GM03348 (cell line): ENCODE measurements at places on chromosomes 2 and 18.

DNA sequence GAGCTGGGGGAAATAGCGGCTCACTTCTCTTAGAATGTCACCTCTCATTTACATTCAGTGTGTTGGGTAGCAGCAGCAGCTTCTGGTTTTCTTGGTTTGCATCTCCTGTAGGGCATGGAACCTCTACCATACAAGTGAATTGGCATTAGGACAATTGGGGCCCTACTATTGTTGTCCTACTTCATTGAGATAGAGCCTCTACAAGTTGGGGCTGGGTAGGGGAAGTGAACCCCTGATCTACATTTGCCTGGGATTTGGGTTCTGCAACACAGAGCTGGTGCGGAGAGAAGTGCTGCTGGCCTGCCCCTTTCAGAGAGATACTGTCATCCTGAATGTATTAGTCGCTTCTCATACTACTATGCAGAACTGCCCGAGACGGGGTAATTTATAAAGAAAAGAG lies 391.6 kb upstream of the HS6ST1 start:
- no peak for DNase-seq

DNA sequence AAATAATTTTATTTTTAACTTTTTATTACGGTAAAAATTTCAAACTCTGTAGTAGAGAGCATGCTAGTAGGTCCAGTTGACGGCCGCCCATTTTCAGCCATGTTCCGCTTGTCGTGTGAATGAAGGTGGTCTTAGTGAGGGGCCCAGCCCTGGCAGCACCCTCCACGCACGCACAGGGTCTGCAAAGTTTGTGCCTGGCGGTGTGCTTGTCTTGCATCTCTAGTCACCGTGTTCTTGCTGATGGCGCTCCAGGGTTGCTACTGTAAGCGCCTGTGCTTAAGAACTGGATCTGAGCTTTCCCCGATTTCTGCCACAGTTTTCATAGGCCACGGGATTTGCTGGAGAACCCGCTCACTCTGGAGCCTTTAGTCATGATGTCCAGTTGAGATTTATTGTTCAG lies 28.9 kb downstream of the LDLRAD4 start:
- DNase-seq, result no peak

DNA sequence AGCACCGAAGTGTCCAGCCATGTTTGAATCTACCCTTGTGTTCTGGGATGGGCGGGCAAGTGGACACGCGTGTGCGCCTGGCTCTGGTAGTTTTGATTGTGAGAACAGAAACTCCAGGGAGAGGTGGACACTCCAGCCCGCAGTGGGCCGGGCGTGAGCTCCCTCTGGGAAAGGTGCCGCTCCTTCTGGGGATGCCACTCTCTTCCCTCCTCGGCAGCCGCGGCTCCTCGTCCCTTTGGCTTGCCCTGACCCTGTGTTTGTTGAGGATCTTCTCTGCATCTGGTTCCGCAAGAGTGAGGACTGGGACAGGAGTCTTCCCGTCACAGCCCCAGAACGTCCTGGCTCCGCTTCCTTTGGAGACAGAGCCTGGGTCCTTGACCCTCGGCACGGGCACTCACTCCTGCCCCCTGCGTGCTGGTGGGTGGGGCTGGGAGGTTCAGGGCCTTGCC lies 1.3 kb downstream of the CTDP1 start:
- no peak for DNase-seq

DNA sequence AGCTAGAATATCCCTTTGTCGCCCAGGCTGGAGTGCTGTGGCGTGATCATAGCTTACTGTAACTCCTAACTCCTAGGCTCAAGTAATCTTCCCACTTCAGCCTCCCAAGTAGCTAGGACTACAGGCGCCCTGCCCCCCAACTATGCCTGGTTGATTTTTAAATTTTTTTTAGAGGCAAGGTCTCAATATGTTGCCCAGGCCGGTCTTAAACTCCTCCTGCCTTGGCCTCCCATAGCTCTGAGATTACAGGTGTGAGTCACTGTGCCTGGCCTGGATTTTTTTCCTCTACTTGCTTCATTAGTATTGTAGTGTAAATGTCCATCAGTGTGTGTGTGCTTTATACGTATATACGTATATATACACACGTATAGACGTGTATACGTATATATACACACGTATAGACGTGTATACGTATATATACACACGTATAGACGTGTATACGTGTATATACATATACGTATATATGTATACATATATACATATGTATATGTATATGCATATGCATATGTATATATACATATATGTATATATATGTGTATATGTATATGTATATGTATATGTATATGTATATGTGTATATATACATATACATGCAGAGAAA lies 124.4 kb downstream of the DIS3L2 start:
- no peak for DNase-seq

DNA sequence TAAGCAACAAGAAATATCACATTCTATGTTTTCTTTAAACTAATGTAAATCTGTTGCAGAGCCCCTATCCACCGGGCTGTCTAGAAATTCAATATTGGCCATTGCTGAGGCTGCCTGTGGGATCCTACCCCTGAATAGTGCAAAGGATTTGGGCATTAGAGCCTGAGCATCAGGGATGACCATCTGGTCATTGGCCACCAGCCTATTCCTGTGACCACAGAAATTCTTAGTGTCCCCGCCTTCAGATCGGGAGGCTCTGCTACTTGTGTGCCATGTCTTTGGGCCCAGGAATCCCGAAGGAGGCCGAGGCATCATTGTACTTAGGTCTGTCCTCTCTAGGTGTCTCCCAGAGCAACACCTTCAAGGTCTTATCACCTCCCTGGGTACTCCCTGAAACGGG lies 73.8 kb downstream of the HRH4 start:
- DNase-seq, result no peak

- no peak for DNase-seq
Measured at GRCh38 chr2:173467751-173468150, 113.1 kb downstream of the CDCA7 start.

GRCh38 chr2:118223992-118224894 lies 136.0 kb downstream of the INSIG2 start:
- DNase-seq, result peak; percentile 61

GRCh38 chr18:51123936-51124486 lies 73.5 kb downstream of the MEX3C start:
- DNase-seq, result no peak

DNA sequence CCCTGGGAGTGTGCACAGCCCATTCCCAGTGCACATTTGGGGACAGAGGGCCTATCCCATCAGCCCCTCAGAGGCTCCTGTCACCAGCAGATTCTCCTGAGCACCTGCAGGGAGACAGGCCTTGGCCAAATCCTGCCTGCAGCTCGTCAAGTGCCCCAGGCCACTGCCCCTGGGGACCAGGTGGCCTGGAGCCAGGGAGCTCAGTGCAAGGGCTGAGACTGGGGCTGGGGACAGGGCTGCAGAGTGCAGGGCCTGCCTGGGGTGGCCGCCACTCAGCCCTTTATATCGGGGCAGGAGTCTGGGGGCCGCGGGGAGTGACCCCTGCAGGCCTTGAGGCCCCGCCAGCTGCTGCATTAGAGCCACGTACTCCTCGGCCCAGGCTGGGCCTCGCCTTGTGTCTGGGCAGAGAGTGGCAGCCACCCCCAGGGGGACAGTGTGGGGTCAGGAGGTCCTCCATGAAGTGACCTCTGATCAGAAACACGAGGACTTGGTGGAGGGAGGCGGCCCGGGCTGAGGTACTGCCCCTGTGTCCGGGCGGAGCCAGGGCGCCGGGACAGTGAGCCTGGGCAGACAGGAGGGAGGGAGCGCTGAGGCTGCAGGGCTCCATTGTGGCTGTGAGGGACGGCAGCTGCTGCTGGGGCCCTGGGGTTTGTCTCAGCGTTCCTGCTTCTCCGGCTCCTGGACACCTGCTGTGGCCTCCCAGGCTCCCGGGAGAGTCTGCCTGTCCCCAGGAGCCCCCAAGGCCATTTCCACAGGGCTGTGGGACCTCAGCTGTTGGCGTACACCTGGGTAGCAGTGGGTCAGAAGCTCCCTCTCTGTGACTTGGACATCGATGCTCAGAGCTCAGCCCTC lies 24.2 kb downstream of the GPC1 start:
- no peak for DNase-seq

GRCh38 chr2:9488583-9489547 lies 14.5 kb downstream of the IAH1 start:
- DNase-seq, result peak; percentile 63

DNA sequence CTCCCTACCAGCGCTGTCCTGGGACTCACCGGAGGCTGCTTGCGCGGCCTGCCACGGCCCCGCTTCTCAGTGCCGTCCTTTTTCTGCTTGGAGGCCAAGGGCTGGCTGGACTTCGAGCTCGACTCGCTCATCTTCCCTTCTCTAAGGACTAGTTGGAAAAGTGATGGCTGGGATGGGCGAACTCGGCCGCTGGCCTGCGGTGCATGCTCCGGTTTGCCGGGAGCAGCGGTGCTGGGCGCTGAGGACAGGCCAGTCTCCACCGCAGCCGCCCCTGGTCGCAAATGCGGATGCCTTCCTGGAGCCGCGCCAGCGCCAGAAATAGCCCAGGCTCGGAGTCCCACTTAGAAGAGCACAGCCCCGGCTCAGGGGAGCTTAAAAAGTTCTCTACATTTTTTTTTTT lies 3.1 kb downstream of the C2orf81 start:
- DNase-seq, result no peak

- DNase-seq, result peak; percentile 15
Measured at GRCh38 chr2:31980674-31981356, 30.0 kb downstream of the MEMO1 start.

DNA sequence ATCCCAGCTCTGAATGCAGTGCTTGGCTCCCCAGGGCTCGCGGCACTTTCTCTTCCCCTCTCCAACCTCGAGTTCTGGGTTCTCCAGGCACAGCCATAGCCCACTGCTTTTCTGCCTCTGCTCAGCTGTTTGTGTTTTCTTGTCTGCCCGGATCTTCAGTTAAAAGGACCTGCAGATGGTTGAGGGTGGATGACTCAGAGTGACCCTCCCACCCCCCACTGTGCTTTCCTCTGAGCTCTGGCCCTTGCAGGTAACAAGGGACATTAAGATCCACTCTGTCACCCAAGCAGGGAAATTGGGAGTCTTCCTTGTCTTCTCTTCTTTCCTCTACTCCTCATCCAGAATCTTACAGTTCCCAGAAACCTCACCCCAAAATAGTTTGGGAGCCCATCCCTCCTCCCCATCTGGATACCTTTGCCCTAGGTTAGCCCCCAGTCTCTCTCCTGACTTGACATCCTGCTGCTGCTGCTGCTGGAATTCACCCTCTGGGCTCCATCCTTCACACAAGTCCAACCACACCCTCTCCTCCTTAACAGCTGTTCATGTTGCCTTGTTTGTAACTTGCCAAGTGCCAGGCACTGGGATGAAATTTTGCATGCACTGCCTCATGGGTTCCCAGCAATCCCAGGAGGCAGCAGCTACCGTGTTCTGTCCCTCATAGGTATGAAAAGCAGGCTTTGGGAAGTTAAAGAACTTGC lies 157.9 kb upstream of the TTC39C start:
- DNase-seq, result no peak

GRCh38 chr18:48320639-48320945 lies 88.6 kb downstream of the ZBTB7C start:
- no peak for DNase-seq

DNA sequence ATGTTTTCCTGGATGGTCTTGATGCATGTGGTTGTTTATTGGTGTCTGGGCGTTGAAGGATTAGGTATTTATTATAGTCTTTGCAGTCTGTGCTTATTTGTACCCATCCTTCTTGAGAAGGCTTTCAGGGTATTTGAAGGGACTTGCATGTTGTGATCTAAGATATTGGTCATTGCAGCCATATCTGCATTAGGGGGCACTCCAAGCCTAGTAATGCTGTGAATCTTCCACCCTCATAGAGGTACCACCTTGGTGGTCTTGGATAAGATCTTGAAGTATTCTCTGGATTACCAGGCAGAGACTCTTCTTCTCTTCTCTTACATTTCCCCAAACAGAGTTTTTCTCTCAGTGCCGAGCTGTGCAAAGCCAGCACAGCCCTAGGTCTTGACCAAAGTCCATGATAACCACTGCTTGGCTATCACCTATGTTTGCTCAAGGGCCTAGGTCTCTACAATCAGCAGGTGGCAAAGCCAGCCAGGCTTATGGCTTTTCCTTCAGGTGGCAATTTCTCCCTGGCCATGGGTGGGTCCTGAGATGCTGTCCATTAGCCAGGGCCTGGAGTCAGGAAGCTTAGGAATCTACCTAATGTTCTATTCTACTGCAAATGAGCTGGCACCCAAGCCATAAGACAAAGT lies 15.4 kb upstream of the PPP1R1C start:
- DNase-seq, result no peak

- peak; percentile 87 for DNase-seq
Measured at GRCh38 chr2:217835931-217836891, 166.6 kb downstream of the TNS1 start.

DNA sequence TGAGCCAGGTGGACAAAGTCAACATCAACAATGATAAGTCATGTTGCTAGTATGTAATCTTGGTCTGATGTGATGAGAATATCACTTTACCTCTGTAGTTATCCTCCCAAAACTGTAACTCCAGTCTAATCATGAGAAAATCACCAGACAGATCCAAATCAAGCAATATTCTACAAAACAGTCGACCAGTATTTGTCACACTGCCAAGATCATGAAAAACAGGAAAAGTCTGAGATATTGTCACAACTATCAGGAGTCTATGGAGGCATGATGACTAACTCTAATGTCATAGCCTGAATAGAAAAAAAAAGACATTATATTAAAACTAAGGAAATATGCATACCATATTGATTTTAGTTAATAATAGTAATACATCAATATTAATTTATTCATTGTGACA lies 1883.3 kb upstream of the CELF4 start:
- no peak for DNase-seq

DNA sequence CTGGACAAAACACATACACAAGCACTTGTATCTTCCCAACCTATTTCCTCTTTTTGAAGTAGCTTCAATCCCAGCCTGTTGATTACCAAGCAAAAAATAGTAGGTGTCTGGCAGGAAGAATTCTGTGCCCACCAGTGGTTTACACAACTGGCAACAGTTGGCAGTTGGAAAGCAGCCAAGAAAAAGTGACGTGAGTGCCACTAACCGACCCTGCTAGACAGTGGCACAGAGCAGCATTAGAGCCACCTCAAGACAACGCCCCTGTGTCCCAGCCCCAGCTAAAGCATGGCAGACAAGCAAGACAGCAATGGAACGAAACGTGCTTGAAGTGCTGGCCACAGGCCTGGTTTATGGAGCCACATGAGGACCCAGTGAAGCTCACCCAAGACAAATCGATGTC lies 379.6 kb downstream of the FBXO15 start:
- DNase-seq, result no peak

DNA sequence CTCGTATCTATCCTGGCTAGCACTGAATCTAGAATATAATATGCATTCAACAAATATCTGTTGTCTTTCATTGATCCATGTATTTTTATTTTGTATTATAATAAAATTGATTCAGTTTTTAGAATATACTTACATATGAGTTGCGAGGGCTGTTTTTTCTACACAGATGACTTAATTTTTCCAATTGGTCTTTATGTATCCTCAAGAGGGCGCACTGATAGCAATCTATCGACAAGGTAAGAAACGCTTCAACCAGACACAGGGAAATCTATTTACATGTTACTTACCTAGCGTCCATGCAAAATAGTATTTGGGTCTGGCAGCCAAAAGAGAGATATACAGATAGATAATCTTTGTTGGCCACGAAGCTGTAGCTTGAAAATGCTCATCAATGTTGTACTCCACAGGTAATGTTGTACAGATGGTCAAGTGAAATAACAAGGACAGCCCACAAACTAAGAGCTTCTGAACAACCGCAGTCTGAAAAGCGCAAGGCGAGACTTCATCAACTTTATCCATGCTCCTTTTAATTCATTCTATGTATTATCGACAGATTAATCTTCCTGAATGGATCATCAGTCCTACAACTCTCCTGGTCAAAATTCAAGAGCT lies 35.5 kb upstream of the KIDINS220 start:
- DNase-seq, result peak; percentile 54

- DNase-seq, result no peak
Measured at GRCh38 chr2:177812713-177813396, 259.7 kb downstream of the PDE11A start.

- DNase-seq, result no peak
Measured at GRCh38 chr2:239727776-239728600, 297.2 kb downstream of the NDUFA10 start.
